ENCODE measurements at places on chromosomes 16 and 17.

DNA sequence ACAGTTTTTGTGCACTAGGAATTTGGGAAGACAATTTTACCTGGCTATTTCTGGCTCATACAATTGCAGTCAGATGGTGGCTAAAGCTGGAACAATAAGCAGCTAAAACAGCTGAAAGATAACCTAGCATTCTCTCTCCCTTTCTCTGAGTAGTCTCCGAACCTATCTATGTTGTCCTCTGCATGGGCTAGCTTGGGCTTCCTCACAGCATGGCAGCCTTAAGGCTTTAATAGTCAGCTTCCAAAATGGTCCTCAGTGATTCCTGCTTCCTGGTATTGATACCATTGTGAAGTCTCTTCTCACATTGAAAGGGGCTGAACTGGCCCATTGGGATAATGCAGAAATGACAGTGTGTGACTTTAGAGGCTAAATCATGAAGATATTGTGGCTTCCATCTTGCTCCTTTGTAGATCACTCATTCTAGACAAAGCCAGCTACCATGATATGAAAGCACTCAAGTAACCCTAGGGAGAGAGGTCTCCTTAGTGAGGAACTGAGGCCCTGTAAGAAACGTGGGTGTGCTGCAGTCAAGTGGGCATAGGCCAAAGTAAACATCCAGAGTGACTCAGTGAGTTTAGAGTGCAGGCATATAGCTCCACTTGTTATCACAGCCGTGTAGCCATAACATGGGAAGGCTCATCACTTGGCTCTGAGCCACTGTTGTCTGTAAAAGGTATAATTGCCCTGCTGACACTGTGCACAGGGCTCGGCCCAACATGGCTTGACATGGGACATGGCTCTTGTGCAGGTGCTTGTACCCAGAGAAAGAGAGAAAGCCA is 5.5 kb upstream of the VKORC1 start:
- no peak for DNase-seq

GRCh38 chr17:79646721-79647455 is 36.0 kb upstream of the RBFOX3 start:
- DNase-seq, result no peak

DNA sequence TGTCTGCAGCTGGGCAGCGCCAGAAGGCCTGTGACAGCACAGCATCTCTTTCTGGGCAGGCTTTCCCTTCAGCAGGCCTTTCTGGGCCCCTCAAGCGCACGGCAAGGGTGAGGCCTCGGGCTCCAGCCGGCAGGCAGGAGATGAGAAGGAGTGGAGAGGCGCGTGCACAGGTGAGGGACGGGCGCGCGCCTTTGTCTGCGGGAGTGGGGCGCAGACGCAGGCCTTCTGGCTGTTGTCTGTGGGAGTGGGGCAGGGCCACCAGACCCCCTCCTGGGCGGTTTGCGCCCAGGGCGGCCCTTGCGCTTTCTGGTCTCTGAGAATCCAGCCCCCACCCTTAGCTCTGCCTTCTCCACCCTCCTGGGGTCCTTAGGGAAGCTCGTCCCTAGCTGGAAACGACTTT is 6.5 kb downstream of the ZNF205 start:
- DNase-seq, result no peak

GRCh38 chr17:65328567-65328966 is 191.4 kb downstream of the RGS9 start:
- DNase-seq, result no peak

All from AG09319 (cell line).